SK-MEL-5 (cell line): ENCODE measurements at places on chromosomes 4 and X. TPM values are rescaled to one million over a fixed set of nuclear protein-coding genes. Genes with fewer than 3 reads are reported as not detected.

The AFP gene
- total RNA-seq: not detected in 2 replicates

DNA sequence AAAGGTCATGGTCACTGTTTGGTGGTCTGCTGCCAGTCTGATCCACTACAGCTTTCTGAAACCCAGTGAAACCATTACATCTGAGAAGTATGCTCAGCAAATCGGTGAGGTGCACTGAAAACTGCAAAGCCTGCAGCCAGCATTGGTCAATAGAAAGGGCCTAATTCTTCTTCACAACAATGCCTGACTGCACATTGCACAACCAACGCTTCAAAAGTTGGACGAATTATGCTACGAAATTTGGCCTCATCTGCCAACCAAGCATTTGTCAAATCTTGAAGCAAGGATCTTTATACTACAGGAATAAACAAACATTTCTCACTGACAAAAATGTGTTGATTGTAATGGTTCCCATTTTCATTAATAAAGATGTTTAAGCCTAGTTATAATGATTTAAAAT is 90.4 kb downstream of the EIF4E start:
- no peak for DNase-seq

GRCh38 chr4:158255727-158256324 is 45.5 kb downstream of the TMEM144 start:
- DNase-seq: peak; percentile 61

DNA sequence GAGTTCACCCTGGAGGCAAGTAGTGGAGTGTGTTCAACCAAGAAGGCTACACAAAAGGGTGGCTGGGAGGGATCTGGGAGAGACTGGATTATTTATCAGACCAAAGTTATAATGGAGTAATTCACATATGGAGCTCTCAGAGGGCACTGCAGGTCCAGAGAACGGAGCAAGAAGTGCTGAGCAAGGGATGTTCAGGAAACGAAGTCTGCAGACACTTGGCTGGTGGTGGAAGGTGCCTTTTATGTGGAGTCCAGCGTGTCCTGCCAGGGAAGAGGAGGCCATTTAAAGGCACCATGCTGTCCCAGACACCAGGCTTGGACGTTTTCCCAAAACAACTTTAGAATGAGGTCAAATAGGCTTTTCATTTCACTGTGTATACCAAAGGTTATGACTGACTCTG is 130.1 kb downstream of the CEP135 start:
- peak; percentile 60 for DNase-seq

DNA sequence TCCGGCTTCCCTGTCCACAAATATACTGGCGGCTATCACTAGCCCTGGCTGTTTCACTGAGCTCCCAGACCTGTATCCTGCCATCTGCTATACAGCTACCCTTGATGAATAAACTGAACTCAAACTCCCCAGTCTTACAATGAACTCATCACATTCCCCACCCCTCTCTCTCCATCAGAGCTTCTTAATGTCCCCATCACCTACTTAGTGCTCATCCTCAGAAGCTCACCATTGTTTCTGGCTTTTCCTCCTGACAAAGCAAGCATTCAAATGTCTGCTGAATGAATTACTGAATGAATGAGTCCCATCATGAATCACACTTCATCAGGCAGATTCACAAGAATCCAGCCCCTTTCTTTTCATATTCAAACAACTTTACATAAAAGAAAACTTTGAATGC is 5.7 kb upstream of the DGAT2L6 start:
- peak; percentile 78 for DNase-seq

GRCh38 chr4:143380629-143381028 is 44.0 kb downstream of the GAB1 start:
- DNase-seq: no peak

GRCh38 chrX:49656533-49656932 is 39.3 kb downstream of the PAGE1 start:
- DNase-seq: no peak

The ARHGEF9 gene
- total RNA-seq: 7.5 and 8.6 TPM in 2 replicates

DNA sequence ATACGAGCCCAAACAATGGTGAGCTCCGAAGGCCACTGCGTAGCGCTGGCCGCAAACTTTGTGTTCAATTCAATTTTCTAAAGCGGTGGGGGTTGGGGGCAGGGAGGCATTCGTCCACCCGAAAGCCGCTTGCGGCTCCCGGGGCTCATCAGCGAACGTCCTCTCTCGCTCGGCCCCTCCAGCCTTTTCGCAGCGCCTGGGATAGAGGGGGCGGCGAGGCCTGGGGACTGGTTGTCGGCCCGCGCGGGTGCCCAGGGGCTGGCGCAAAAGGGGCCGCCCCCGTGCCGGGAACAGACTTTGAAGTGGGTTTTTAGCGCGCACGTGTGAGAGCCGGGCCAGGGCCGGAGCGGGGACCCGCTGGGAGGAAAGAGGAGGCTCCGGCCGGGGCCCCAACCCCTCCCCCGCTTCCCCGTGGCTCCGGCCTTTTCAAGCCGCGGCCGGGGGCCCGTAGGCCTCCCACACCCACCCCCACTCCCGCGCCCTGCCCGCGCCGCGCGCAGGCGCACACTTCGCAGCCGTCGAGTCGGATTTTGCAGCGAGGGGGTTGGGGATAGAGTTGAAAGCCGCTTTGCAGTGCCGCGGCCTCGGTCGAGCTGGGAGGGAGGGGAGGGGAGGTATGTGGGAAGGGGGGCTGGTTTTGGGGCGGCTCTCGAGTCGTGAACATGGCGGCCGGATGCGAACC is 8.3 kb downstream of the ZIC3 start:
- no peak for DNase-seq

- no peak for DNase-seq
These were observed 5.2 kb downstream of the HMX1 start for GRCh38 chr4:8866421-8866820.

- DNase-seq: no peak
These were observed 17.1 kb downstream of the RCHY1 start for GRCh38 chr4:75497133-75497532.

GRCh38 chr4:83536362-83537272 is 709 bp downstream of the GPAT3 start:
- DNase-seq: no peak

DNA sequence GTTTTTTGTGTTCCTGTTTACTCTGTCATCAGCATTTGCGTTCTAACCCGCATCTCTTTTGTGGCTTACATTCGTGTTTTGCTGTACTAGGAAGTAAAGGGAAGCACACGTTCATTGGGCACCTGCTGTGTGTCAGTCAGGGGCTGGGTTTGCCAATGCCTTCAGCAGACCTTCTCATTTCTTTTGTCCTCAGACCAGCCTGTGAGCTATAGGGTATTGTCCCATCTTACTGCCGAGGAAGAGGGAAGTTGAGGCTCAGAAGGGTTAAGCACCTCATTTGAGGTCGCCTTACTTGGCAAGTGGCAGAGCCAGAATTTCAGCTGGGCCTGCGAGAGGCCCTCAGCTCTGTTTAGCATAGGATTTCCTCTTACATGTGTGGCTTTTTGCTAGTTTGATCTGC is 8.7 kb downstream of the TBC1D14 start:
- no peak for DNase-seq

- no peak for DNase-seq
These were observed 167.9 kb downstream of the CAMK2D start for GRCh38 chr4:113593400-113594230.

- no peak for DNase-seq
These were observed 78.3 kb upstream of the IL2 start for GRCh38 chr4:122534776-122535175.

GRCh38 chrX:69361311-69361845 is 142.7 kb upstream of the NALF2 start:
- no peak for DNase-seq

The PLP2 gene
- 8.1 and 9.1 TPM in 2 replicates for total RNA-seq

The CHRDL1 gene
- 0.08 and 0.18 TPM in 2 replicates for total RNA-seq

GRCh38 chrX:1734806-1735205 is 119.9 kb downstream of the ASMT start:
- DNase-seq: peak; percentile 5

The ADD1 gene
- total RNA-seq: 144 and 148 TPM in 2 replicates

DNA sequence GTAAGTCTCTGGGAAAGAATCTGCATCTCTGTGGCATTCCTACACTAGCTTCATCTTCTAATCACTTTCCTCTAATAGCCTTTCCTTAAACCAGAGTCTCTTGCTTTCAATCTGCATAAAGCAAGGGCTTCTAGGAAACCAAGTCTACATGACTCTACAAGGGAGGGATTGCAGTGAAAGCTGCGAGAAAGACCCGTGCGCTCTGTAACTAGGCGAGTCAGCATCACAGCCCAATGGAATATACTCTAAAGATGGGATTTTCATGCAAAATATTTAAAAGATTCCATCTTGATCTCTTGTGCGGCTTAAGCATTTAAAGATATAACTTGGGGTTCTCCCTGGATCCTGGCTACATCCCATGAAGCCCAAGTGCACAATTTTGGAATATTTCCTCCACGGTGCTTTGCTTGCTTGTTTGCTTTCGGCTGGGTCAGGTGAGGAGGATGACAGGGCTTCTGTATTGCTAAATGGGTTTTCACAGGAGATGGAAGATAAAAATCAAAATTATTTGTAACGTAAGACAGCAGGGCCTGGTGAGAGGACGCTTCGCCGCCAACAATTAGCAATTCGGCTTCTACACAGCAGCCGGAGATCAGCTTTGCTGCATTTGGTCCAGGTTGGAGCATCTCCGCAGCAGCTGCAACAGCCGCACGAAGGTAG is 687 bp upstream of the GRIA2 start:
- DNase-seq: no peak

The AKAP4 gene
- not detected in 2 replicates for total RNA-seq

- DNase-seq: no peak
These were observed 20.5 kb upstream of the TMEM192 start for GRCh38 chr4:165133150-165133549.

GRCh38 chr4:94446386-94446785 is 5.4 kb upstream of the PDLIM5 start:
- no peak for DNase-seq

DNA sequence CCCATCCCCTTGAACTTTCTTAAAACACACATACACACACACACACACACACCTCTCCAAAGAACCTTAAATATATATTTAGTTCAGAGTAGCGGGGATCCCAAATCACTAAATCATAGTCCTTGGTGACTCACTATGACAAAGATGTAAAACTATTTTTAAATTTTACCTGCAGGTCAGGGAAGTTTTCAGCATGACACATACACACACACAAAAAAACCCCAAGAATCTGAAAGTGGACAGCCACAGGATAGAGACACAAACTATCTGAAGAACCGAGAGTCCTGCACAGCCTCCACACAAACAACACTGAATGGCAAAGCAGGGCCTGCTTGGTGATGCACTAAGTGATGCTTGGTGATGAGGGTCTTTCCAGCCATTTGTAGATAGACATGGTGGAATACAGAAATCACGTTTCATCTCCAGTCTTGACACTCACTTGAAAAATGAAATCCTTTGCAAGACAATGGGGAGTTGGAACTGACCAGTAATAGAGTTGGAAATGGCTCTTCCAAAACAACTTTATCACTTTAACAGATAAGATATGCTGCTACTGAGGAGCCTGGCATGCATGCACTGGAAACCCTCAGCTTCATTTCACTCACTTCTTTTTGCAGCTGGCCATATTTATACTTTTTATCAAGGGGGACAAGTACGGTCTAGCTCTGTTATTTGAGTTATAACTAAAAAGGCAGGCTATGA is 307.3 kb downstream of the RAPGEF2 start:
- no peak for DNase-seq

The NWD2 gene
- not detected in 2 replicates for total RNA-seq

The DAPP1 gene
- not detected in 2 replicates for total RNA-seq

The EREG gene
- not detected in 2 replicates for total RNA-seq

DNA sequence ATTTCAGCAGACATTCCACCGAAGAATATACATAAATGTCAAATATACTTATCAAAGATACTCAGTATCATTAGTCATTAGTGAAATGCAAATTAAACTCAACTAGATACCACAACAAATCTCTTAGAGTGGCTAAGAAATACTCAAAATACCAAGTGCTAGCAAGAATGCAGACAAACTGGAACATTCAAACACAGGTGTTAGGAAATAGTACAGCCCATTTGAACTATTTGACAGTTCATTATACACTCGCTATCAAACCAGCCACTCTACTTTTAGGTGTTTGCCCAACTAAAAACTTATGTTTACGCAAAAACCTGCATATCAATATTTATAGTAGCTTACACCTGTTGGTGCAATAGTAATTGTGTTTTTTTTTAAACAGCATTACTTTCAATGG is 8.8 kb downstream of the ADAM29 start:
- DNase-seq: no peak

- no peak for DNase-seq
These were observed 97.0 kb downstream of the SOWAHB start for GRCh38 chr4:76800902-76801301.

- DNase-seq: no peak
These were observed 28.2 kb upstream of the PPP2R2C start for GRCh38 chr4:6500481-6501140.

- DNase-seq: no peak
These were observed 448.3 kb upstream of the SLIT2 start for GRCh38 chr4:19803406-19803805.

GRCh38 chr4:131989576-131989975 is 1159.5 kb upstream of the PCDH10 start:
- no peak for DNase-seq

- DNase-seq: no peak
These were observed 143.8 kb upstream of the PAQR3 start for GRCh38 chr4:79082997-79083396.

GRCh38 chr4:140084385-140084784 is 69.6 kb downstream of the MAML3 start:
- no peak for DNase-seq

DNA sequence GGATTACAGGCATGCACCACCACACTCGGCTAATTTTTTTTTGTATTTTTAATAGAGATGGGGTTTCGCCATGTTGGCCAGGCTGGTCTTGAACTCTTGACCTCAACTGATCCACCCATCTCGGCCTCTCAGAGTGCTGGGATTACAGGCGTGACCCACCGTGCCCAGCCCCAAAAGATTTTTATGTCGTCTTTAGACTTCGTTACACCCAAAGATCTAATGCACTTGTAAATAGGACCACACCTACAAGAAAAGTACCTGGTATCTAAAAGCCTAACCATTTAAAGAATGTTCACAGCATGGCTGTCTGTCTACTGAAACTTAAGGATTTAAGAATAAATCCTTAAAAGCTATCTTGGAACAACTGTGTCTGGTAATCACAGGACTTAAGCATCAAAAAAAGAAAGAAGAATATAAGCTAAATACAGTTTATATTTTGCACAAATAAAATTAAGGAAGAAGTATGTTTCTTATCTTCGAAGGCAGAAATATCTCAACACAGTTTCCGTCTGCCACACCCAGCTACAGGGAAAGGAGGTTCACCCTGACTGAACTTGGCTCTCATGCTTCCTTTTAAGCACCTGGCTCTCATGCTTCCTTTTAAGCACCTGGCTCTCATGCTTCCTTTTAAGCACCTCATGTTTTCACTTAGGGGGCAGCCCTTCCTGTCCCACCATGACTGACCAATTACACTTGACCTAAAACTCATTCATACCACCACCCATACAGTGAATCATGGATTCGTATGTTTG is 92.0 kb upstream of the STS start:
- no peak for DNase-seq
